Omental fat pad (tissue), 4 donors: ENCODE measurements at places on chromosomes 5 and 9.

GRCh38 chr9:125293134-125293533 lies 31.5 kb downstream of the GAPVD1 start:
- no peak for DNase-seq

- no peak for DNase-seq
Measured at GRCh38 chr9:6566409-6567139, 79.0 kb downstream of the GLDC start.

GRCh38 chr5:78756858-78757257 lies 108.3 kb upstream of the LHFPL2 start:
- no peak for DNase-seq

DNA sequence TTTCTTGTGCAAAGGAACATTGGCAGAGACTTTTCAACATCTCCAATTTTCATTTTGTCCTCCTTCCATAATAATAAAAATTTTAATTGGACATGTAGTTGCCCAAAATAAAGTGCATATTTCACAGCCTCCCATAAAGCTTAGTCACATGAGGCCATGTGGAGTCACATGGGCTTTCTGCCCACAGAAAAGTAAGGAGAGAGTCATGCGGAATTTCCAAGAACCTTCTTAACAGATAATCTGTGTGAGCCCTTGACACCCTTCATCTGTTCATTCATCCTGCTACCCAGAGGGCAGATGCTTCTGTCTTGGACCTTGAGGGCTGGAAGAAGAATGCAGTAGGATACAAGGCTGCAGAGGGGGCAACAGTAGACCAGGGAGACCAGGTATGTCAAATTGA lies 60.7 kb downstream of the APTX start:
- DNase-seq, result no peak

GRCh38 chr5:160339406-160340130 lies 27.2 kb upstream of the CCNJL start:
- DNase-seq, result no peak

- no peak for DNase-seq
Measured at GRCh38 chr5:66777868-66778267, 181.7 kb downstream of the MAST4 start.

GRCh38 chr5:72394688-72395087 lies 74.5 kb downstream of the PTCD2 start:
- DNase-seq, result no peak
